ENCODE measurements at places on chromosomes 1 and 21.

DNA sequence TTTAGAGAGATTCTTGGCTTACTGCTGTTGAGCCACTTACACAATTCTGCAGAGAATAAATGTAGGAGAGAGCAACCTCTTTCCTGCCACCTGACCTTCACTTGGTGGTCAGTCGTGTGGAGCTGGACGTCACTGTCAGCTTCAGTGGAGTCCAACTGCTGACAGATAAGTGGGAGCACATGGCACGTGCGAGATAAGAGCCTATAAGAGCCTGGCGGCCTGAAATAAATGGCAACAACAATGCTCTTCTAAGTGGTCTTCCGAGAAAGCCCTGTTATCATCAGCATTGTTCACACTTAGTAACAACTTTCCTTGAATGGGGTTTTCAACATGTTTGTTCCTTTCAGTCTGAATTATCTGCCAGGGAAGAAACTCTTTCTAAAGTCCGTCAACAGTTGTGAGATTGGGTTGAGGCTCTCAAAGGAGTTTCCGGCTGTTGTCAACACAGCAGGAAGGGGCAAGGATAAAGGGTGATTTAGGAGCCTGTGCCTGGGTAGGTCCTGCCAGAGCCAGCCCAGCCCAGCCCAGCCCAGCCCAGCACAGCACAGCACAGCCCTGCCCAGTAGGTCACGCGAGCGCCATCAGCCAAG, 57.2 kb upstream of the RUNX1 start:
- DNase-seq: no peak

DNA sequence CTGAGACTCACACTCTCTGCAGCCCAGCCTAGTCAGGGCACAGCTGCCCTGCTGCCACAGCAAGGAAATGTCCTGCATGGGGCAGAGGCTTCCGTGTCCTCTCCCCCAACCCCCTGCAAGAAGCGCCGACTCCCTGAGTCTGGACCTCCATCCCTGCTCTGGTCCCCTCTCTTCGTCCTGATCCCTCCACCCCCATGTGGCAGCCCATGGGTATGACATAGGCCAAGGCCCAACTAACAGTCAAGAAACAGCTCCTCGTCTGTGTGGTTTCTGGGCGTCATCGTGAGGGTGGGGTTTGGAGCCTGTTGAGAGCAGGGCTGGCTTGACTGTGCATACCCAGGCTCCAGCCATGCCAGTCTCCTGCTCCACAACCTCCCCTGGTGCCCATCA, 19.5 kb downstream of the FAAH start:
- no peak for DNase-seq

DNA sequence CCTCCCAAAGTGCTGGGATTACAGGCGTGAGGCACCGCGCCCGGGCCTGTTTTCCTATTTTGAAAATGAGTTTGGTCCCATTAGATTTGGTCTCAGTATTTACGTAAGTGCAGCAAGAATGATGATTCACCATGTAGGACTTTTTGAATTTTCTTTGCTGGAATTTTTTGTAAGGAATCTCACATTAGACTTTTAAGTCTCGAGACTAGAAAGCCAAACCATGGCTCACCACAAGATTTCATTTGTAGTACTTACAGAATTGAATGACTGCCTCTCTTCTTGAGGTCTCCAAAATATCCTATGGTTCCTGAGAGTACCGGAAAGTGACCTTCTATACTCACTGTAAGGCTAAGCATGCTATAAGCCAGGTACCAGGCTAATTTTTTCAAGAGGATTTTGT, 325 bp downstream of the OR14A2 start:
- no peak for DNase-seq

DNA sequence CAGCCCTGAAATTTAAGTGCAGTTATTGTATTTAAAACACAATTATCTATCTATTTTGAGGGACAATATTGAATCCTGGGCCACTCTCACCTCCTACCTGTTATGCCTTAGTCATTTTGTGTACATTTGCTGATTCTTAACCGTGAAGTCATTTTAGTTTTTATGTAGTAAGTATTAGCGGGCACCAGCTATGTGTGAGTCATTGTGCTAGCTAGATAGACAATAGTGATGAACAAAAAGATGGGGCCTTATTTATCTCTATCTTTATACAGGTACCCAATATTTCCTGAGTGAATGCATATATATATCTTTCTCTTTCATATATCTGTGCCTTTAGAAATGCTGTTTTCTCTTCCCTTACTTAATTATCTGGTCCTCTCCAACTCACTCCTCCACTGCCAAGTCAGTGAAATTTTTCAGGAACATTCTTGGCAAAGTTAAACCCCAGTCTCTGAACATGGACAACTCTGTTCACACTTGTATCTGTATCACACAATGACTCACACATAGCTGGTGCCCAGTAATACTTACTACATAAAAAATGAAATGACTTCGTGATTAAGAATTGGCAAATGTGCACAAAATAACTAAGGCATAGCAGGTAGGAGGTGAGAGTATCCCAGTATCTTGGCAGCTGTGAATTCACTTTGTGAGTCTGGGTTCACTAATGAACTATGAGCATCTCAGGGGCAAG, 166.0 kb upstream of the C8B start:
- DNase-seq: no peak

GRCh38 chr1:91846007-91846638, 39.8 kb downstream of the TGFBR3 start:
- no peak for DNase-seq

GRCh38 chr1:77683160-77684148, 996 bp upstream of the ZZZ3 start:
- peak; percentile 89 for DNase-seq

DNA sequence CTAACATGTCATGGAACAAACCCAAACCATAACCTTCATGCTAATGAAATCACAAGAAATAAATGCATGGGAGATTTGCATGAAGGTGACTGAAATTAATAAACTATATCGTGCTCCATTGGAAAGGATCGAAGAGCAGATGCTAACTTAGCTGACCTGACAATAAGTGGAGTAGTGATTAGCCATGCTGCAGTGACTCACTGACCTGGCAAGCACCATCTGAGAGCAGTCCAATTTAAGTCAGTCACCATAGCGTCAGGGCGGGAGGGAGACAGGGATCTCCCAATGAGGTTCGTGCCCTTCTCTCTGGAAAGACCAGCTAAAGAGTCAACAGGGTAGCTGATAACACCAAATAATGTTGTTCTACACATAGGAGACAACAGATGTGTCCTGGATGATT, 21.5 kb downstream of the OLIG2 start:
- no peak for DNase-seq

GRCh38 chr1:150322310-150322709, 977 bp downstream of the PRPF3 start:
- no peak for DNase-seq

- no peak for DNase-seq
Observed at GRCh38 chr1:172761581-172762486, 102.9 kb downstream of the FASLG start.

GRCh38 chr1:21804536-21804935, 7.5 kb upstream of the LDLRAD2 start:
- DNase-seq: no peak

GRCh38 chr1:198667186-198667585, 28.3 kb downstream of the PTPRC start:
- no peak for DNase-seq

- DNase-seq: no peak
Observed at GRCh38 chr1:230176871-230177411, 109.9 kb downstream of the GALNT2 start.

DNA sequence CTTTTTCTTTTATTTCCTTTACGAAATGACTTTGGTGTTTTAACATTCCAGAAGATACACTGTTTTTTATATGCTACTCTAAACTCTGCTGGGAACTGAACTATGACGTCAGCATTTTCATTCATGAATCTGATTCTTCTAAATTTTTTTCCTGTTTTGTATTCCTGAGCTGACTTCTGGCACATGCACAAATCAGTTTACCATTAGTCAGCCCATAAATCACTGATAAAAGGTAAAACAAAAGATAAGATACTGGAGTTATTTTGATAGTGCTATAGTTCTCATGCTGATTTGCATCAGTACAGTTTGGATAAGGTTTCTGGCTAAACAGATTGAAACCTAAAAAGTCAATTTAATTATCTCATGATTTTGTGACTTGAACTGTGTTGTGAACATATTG, 10.4 kb downstream of the CAMTA1 start:
- no peak for DNase-seq

DNA sequence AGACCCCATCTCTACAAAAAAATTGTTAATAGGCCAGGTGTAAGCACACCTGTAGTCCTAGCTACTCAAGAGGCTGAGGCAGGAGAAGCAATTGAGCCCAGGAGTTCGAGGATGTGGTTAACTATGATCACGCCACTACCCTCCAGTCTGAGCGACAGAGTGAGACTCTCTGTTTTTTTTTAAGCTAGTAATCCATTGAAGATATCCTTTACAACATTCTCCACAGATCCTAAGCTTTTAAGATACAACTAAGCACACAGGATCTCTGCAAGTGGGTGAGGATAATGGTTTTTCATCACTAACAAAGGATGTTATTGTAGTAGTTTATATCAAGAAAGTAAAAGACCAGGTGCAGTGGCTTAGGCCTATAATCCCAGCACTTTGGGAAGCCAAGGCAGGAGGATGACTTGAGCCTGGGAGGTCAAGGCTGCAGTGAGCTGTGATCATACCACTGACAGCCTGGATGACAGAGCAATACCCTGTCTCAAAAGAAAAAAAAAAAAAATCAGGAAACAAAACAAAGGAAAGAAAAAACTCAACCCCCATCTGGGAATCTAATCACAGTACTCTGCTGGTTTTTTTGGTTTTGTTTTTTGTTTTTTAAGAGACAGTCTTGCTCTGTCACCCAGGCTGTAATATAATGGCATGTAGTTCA, 166.1 kb downstream of the RERE start:
- no peak for DNase-seq

DNA sequence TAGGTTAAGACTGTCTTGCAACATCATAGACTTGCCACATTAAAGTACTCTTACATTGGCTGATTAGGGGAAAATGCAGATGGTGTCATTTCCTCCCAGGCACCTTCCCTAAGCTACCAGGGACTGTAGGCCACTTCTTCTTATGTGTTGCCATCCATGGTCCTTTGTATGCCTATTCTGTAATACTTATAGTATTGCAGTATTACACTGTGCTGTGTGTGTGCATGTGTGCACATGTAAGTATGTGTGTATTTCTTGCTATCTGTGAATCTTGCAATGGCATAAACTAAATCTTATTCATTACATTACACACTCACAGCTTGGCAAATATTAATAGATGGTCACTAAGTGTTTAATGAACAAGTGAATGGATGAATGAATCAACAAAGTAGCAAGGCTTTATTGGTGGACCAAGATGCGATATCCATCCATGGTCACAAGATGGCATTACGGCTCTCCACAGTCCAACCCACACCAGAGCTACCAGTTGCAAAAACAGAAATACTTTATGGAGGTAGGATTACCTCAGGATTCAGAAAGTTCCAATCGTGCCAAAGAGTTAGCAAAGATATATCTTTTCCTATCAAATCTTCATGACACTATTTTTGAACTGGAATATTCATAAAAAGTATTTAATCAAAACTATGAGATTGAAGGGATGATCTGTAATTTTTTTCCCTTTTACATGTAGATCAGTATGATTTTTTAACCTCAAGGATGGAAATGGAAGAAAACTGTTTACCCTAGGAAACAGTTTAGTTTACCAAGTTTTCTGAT, 160.2 kb downstream of the DENND1B start:
- peak; percentile 4 for DNase-seq

DNA sequence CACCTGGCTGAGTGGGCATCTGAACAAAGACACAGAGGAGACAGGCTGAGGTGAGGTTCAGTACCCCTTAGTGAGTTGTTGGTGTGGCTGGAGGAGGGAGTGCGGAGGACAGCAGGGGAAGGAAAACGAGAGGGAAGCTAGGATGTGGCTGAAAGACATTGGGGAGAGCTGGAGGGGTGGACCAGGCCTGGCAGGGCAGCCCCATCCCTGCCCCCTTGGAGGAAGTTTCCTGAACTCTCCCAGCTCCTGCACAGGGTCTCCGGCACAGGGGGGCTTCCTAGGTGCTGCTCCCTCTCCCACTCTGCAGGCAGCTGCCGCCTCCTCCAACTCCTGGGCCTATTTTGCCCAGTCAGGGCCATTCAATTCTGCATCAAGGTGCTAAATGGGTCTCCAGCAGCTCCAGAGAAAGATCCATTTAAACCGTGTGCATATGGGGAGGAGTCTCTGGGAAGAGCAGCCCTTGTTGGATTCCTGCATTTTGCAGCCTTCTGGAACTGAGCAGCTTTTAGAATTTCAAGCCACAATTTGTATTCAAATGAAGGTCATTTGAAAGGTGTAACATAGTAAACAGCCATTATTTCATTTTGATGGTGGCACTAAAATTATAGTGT, 193.9 kb downstream of the CAMTA1 start:
- no peak for DNase-seq

GRCh38 chr1:177780096-177780700, 189.7 kb downstream of the SEC16B start:
- DNase-seq: no peak

DNA sequence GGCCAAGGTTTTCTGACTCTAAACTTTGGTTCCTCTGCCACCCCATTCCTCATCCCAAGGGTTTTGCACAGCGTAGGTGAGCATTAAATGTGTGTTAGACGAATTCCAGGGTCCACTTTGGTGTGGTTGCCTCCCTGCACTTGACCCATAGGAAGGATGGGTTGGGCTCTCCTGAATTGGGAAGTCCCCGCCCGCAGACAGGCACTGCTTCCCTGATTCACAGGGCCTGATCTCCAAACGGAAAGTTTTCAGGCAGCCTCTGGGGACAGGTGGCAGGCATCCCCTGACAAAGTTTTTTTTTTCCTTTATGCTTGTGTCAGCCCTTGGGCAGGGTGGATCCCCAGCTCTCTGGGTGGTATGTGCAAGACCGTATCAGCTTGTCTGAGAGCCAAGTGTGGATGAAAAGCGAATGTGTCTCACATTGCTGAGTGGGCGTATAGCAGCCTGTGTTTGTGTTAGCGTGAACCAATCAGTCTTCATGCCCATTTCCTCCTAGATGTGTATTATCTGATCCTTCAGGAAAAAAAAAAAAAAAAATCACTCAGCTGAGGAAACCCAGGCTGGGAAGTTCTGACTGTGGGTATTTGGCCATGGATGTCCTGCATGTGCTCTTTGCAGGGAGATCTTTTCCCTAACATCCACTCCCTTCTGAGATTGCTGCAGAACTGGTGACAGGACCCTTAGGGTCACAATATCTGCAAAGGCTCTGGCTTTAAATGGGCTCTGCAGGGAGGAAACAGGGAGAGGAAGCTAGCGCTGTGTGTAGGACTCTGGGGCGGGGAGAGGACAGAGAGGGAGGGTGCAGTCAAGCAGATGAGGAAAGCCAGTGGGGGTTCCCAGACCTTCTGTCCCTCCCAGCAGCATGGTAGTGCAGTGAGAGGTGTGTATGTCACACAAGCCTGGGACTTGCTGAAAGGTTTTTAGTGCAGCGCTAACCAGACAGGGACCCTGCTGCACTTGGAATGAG, 42.2 kb upstream of the TRABD2B start:
- no peak for DNase-seq

GRCh38 chr1:115874904-115875303, 34.0 kb upstream of the NHLH2 start:
- no peak for DNase-seq

GRCh38 chr1:201513498-201514243, 6.7 kb upstream of the CSRP1 start:
- no peak for DNase-seq
